ENCODE measurements at places on chromosomes 11 and 22.

GRCh38 chr22:25131198-25131887 lies 68.3 kb upstream of the CRYBB3 start:
- no peak for DNase-seq

- DNase-seq = no peak
Observed at GRCh38 chr11:64803846-64804345, 882 bp upstream of the MAP4K2 start.

DNA sequence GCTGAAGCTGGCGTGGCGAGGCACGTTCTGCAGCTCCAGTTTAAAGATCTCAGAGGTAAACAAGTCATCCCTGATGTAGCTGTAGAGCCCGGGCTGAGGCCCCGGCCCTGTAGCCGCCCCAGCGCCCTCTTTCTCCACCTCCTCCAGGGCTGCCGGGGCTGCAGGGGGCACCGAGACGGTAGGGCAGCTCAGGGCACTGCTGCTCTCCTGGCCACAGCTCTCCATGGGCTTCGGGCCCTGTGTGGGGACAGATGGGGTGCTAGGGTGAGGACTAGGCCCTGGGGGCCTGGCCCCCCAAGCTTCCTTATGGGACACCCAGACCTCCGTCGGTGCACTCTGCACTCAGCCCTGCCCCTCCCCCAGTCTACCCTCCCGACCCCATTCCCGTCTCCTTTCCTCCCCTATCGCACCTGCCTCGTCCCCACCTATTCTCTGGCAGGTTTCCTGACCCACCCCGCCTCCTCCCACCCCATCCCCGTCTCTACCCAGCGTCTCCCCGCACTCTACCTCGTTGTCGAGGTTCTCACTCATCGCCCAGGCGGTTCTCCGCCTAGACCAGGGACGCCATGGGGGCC lies 559 bp downstream of the RANBP1 start:
- DNase-seq = no peak

DNA sequence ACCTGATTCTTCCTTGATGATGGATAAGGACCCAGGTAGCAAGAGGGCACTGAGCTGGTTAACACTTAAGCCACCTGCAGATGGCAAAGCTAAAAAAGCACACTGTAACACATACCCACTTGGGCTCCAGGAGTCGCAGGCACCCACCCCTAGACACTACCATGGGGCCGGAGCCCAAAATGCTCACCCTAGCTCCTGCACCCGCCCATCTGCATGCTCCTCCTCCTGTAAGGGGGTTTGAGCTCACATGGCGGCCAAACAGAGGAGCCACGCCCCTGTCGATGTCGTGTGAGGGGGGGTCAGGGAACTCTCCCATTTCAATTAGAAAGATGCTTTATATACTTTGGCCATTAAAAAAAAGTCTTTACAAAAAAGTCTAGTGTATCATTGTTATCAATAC lies 370.7 kb downstream of the DLG2 start:
- DNase-seq = no peak

GRCh38 chr11:36065436-36065835 lies 121.6 kb downstream of the LDLRAD3 start:
- no peak for DNase-seq

Measured in T-helper 2 cell (primary cell).